ENCODE measurements at places on chromosomes 5 and 9.

DNA sequence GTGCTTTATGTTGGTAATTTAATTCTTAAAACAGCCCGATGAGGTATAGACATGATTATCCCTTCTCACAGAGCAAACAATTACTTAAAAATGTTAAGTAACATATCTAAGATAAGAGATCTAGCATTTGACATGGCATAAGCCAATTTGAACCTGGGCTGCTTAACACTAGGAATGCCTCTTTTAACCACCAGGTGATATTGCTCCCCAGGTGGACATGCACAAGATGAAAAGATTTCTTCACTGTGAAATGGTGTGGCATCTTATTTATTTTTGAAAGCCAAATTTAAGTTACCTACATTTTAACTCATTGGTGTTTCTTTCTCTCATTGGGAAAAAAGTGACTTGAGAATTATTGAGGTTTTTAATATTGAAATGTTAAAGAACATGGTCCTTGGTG lies 15.8 kb upstream of the LRRC70 start:
- DNase-seq: no peak

- DNase-seq: peak; percentile 34
These were observed 14.4 kb downstream of the FAM169A start for GRCh38 chr5:74851684-74852353.

GRCh38 chr9:105437704-105438103 lies 10.1 kb upstream of the FSD1L start:
- DNase-seq: no peak

GRCh38 chr5:7759257-7759871 lies 91.6 kb downstream of the CFAP90 start:
- no peak for DNase-seq

- no peak for DNase-seq
These were observed 253.8 kb downstream of the DMRT2 start for GRCh38 chr9:1303932-1304331.

- no peak for DNase-seq
These were observed 308.4 kb downstream of the PDE4D start for GRCh38 chr5:59584858-59585846.

- DNase-seq: no peak
These were observed 1.2 kb downstream of the UCK1 start for GRCh38 chr9:131529597-131530545.

DNA sequence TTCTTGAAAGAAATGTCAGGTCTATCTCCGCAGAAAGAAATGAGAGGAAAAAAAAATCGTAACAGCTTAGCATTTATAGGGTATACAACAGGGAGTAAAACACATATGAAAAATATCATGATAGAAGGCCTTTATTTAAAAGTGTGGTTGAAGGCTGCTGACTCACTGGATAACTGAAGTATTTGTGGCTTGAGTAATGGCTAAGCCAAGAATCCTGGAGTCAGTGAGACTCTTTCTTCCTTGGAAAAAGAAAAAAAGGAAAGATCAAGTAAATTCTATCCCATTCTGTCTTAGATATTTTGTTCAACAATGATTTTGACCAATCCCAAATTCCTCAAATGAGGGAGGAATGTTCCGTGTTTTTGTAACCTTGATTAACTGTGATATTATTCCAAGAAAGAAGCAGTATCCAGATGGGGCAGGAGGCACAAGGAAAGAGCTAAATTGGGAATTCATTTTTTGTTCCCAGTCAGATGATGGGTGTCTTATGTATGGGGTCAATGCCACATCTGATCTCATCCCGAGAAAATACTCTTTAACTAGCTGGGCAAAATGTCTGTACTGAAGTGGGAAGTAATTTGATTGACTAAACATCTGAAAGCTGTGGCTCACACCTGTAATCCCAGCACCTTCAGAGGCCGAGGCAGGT lies 64.3 kb upstream of the MYO10 start:
- DNase-seq: peak; percentile 94

GRCh38 chr9:70258692-70259511 lies at the start of gene SMC5:
TSS of gene SMC5 (plus strand) at chr9:70258978. CDS start at chr9:70259079, 101 bp downstream.
- DNase-seq: peak; percentile 59

GRCh38 chr9:134231330-134231745 lies 67.0 kb upstream of the RNU6ATAC start:
- no peak for DNase-seq

DNA sequence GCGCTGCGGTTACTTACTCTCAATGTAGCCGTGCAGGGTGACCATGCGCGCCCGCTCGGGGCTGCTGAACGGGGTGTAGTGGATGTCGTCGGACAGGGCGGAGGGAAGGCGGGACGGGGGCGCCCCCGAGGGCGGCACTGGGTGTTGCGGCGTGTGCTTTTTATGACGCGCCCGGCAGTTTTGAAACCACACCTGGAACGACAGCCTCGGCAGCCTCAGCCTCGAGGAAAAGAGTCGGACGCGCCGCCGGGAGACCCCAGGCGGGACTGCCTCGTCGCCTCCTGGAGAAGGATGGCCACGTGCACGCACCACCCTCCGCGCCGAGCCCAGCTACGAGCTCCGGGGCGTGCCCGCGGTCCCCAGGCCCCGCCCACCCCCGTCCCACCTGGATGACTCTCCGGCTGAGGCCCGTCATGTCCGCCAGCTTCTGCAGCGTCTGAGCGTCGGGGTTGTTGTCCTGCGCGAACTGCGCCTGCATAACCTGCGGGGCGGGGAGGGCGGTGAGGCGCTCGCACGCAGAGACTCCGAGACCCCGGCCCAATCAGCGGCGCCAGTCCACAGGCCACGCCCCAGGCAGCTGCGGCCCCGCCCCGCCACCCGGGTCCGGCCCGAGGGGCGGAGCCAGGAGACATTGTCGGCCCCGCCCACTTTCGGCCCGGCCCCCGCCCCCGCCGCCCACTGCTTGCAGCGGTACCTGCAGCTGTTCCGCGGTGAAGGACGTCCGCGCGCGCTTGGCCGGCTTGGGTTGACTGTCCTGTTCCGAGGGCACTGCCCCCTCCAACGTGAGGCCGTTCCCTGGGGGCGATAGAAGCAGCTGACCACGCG lies 15.0 kb downstream of the LHX6 start:
- no peak for DNase-seq

- DNase-seq: no peak
These were observed 837.7 kb upstream of the ZNF608 start for GRCh38 chr5:125584140-125584520.

- DNase-seq: no peak
These were observed 22.9 kb upstream of the SYK start for GRCh38 chr9:90778746-90779145.

DNA sequence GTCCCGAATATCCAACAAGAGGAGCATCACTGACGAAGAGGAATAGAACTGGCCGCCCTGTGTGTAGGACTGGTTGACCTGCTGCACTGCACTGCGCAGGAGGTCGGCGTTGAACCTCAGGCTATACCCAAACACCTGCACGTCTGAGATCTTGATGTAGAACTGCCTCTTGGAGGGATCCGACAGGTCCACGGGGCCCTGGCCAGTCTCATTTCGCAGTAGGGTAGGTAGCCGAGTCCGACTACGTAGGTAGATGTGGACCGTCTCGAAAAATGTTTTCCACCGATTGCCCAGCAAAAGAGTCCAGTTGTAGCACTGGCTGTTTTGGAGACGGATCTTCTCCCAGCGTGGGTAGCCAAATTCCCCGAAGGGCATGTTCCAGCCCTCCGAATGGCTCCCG lies 202.0 kb downstream of the BRINP1 start:
- no peak for DNase-seq

DNA sequence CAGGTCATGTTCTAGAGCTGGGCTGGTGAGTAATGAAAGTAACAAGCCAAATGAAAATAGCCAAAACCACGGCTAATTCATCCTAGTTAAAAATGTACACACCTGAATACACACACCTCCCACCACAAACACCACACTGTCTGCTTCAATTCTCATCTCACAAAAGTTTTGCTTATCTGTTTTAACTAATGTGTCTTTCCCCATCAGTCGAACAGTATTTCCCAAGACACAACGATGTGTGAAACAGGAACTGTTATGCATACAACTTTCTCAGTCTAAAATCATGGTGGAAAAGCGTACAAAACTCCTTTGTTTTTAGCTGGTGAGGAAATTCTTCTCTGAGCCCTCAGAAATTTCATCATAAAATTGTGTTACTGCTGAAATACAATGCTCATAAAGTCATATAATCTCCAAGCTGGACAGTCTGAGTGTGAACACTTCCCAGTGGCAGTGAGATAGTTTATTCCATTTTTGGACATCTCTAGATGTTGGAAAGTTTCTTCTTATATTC lies 242.4 kb downstream of the EFNA5 start:
- DNase-seq: no peak

- DNase-seq: no peak
These were observed 27.7 kb upstream of the SLC25A51 start for GRCh38 chr9:37931592-37931991.

DNA sequence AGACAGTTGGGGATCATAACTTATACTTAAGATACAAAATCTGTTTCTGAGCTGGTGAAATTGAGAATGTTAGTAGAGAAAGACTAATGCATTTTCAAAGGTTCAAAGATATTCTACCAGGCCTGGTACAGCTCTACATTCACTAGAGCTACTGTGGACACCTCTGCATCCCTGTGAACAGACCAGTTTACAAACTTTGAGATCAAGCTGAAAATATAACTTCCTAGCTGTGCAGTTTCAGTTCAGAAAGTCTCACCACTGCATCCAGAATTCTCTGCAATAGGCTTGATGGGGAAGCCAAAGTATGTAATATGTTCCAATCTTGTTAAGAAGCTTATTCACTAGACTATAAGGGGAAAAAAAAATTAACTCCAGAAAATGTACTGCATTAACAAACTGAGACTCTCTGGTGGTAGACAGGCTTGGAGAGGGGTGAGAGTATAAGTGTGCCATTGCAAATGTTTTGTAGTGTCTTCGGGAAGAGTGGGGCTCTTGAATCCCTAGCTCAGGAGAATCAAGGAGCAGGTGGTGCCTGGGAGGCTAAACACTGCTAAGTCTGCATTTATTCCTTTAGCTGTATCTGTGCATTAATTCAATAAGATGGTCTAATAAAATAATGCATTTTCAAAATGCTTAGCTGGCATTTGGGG lies 671.9 kb downstream of the NR2F1-AS1 start:
- DNase-seq: no peak

DNA sequence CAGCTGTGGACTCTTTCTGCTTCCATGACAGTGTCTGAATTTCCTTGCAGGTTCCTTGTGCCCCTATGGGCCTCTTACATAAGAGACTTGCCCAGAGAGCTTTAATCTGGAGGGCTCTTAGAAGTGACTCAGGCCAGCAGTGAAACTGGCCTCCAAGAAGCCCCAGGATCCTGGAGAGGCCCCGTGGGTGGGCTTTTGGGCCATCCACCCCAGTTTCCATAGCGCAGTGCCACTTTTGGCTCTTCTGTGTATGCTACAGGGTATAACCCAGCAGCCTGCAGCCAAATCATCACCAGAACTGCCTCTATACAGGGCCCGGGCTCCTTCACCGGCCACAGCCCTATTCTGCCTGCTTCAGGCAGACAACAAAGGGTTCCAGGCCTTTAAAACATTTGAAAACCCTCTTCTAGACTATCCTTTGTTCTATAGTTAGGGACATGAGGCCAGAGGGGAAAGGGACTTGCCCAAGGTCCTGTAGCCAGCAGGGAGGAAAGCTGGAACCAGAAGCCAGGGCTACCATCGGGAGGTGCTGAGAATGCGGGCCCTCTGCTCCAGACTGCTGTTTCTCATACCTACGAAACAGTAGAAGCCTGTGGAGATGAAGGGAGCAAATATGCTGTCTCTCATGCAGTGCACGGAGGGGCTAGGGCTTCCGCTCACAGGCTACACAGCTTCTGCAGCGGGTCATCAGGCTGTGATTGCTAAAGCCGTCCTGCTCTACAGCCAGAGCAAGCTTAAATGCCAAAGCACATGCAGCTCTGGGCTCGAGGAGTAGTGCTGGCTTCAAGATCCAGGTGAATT lies 18.0 kb downstream of the SH3PXD2B start:
- DNase-seq: no peak

- DNase-seq: no peak
These were observed 100.1 kb downstream of the KCNIP1 start for GRCh38 chr5:170603578-170604565.

GRCh38 chr5:116664988-116665387 lies 90.4 kb upstream of the SEMA6A start:
- DNase-seq: no peak

DNA sequence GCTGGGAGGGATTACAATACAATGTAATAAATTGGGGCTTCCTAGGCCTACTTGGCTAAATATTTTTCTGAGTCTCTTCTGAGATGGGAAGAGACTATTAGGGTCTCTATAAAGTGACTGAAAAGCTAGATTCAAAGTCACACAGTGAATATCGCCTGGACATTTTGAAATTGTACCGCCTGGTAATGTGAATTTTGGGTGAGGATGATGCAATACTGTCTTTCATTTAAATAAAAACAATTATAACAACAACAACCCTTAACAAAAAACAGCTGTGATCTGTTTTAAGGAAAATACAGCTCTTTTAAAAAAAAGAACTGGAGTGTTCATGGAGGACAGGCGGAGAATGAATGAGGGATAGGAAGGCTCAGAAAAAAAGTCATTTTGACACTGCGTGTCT lies 615.0 kb downstream of the RAB3C start:
- DNase-seq: no peak

DNA sequence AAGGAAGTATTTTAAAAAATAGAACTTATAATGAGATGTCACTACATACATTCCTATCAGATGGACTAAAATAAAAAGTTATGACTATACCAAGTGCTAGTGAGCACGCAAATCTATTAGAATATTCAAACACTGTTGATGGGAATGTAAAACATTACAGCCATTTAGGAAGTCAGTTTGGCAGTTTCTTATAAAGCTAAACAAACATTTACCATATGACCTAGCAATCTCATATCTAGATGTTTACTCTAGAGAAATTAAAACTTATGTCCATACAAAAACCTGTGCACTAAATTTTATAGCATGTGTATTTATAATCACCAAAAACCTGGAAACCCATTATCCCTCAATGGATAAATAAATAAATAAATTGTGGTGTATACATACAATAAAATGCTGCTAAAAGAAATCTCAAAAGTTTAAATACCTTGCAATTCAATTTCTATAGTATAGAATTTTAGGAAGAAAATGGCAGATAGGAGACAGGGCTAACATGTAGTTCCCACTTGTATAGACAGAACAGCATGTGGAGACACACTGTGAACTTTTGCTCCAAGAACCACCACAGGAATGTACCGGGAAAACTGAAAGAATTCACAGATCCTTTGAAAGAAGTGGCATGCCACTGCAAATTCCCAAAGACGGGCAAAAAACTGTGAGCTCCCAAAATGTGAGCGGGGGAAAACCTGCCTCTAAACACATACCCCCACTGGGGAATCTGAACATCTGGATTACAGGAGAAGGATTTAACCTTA lies 174.6 kb upstream of the SPEF2 start:
- no peak for DNase-seq

- no peak for DNase-seq
These were observed 7.2 kb upstream of the SMIM32 start for GRCh38 chr5:136200130-136200529.

DNA sequence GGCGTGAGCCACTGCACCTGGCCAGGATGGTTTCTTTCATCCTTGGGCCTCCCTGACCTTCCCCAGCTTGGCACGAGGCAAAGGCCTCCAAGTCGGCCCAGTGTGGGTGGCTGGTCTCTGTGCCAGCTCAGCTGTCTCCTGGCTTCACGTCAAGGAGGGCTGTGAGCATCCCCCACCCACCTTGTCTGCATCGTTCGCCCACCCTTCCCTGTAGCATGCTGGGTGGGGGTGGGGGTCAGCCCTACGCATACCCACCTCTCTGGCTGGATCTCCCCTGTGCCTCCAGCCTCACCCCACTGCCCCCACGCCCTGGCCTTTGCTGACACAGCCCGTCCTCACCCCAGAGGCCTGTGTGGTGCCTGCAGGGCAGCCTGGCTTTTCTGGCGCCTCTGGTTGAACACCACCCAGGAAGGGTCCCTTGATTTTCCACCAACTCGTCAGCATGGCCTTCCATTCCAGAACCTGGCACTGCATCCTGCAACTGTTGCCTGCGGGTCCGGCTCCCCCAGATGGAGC lies 8.8 kb upstream of the WDR5 start:
- no peak for DNase-seq
